ENCODE measurements at places on chromosomes 6 and 20. TPM values are rescaled to one million over a fixed set of nuclear protein-coding genes. Genes with fewer than 3 reads are reported as not detected.

GRCh38 chr6:69044534-69044933 lies 409.5 kb downstream of the ADGRB3 start:
- H3K27ac ChIP-seq: no peak overlapping the region
- no peak overlapping the region for H3K4me3 ChIP-seq
- no peaks in the 10 kb centered on the region for H3K36me3 ChIP-seq
- no peak for DNase-seq

DNA sequence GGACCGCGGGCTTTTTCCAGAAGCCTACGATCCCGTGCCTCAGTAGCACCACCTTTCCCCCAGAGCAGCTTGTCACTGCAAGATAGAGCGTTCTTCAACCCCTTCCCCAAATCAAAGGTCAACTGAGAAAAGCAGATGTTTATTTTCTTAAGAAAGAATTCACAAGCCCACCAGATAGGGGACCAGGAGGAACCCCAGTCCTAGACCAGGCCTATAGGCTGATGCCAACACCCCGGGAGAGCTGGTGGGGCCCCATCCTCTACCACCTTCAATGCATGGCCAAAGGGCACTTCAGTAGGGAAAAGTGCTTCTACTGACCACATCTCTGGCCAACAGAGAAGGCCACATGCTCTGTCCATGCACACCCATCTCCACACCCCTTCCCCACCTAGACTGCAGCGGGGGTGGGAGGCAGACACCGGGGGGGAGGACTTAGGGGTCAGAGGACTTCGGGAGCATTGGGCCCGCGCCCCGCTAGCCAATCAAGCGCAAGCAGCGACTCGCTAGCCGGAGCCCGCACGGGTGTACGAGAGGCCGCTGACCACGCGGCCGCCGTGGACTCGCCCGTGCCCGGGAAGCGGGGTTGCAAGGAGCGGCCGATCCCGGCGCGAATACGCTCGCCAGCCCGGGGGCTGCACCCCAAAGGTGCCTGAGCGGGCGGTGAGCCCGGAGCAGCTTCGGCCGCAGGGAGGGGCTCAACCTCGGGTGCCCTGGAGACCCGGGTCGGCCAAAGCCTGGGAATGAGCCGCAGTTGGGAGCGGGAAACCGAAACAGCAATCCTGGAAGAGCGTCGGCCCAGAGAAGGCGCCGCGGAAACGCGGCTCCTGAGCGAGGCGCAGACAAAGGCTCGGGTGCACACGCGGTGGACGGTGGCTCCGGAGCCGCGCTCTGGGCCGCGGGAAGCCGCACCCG lies 2.8 kb downstream of the PDE10A start:
- peaks cover 46% of the 10 kb centered on the region for H3K27me3 ChIP-seq
- H3K27ac ChIP-seq: no peak overlapping the region
- no peaks in the 10 kb centered on the region for H3K4me1 ChIP-seq
- no peak for DNase-seq

DNA sequence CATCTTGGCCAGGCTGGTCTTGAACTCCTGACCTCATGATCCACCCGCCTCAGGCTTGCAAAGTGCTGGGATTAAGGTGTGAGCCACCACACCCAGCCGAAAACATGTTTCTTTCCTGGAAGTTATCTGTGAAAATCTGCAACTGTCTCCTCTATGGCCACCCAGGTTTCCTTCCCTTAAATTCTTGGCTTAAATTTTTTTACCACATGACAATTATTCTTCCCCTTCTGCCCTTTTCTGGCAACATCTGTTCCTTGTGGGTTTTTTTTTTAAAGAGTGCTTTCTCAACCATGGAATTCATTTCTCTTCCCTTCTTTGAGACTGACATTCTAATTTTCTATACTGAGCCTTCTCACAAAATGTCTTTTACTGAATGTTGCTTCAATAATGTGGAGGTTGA lies 59.6 kb downstream of the DOK5 start:
- no peaks in the 10 kb centered on the region for H3K4me1 ChIP-seq
- H3K4me3 ChIP-seq: no peak overlapping the region
- H3K27ac ChIP-seq: no peak overlapping the region
- peaks cover 33% of the 10 kb centered on the region for H3K27me3 ChIP-seq
- no peak for DNase-seq
- H3K36me3 ChIP-seq: no peaks in the 10 kb centered on the region

GRCh38 chr20:63000958-63001357 lies 5.8 kb downstream of the BHLHE23 start:
- DNase-seq: no peak
- H3K27me3 ChIP-seq: peaks cover 30% of the 10 kb centered on the region
- no peaks in the 10 kb centered on the region for H3K36me3 ChIP-seq
- peaks cover 9% of the 10 kb centered on the region for H3K4me1 ChIP-seq

GRCh38 chr6:45105170-45105820 lies 222.8 kb upstream of the RUNX2 start:
- no peaks in the 10 kb centered on the region for H3K36me3 ChIP-seq
- no peaks in the 10 kb centered on the region for H3K4me1 ChIP-seq
- no peak overlapping the region for H3K27ac ChIP-seq
- H3K27me3 ChIP-seq: no peaks in the 10 kb centered on the region

GRCh38 chr6:46528961-46529750 lies 37.9 kb upstream of the RCAN2 start:
- H3K4me1 ChIP-seq: no peaks in the 10 kb centered on the region
- H3K27ac ChIP-seq: no peak overlapping the region
- H3K27me3 ChIP-seq: peaks cover 30% of the 10 kb centered on the region
- no peak for DNase-seq
- no peaks in the 10 kb centered on the region for H3K36me3 ChIP-seq

DNA sequence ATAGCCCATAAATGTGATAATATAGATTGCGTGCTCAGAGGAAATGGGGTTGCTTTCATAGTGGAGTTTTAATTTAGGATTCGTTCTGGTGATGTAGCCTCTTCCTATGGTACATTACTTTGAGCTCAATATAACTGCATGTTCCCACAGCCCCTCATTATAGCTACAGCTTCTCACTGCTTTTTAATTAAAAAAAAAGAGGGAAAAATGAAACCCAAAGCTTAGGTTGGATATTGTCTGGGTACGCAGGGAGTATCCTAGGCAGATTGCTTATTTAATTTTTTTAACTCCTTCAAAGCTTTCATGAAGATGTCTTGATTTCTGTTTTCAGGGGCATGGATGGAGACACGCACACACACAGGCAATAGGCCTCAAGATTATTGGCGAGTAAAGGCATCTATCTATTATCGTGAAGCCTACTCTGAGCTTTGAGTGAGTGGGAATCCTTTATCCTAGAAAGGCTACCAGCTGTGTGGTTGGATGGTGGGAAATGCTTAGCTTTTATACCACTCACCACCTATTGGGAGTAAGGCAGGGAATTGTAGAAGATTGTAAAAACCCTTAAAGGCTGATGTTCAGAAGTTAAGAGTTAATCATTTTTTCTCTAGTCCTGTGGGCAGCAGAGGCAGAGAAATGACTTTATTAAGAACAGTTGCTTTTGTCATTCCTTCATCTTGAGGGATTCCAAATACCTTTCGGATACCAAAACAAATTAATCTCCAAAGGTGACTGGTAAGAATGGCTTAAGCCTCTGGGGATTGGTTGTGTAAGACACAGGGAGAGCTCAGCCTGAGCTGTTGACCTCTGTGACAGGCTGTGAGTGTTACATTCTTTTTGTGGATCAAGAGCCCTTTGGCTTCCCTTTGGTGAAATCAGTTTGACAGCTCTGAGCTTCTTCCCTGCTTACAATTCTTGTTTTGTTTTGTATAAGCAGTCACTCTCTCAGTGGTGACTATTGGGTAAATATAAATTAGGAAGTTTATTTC lies 33.4 kb downstream of the CTNNBL1 start:
- H3K4me3 ChIP-seq: peak overlapping the region; percentile 28
- no peak for DNase-seq
- peaks cover 32% of the 10 kb centered on the region for H3K4me1 ChIP-seq
- H3K27me3 ChIP-seq: no peaks in the 10 kb centered on the region

- peaks cover 10% of the 10 kb centered on the region for H3K36me3 ChIP-seq
- no peak overlapping the region for H3K27ac ChIP-seq
- H3K4me3 ChIP-seq: no peak overlapping the region
Measured at GRCh38 chr6:149984773-149985172, 21.0 kb downstream of the ULBP1 start.

DNA sequence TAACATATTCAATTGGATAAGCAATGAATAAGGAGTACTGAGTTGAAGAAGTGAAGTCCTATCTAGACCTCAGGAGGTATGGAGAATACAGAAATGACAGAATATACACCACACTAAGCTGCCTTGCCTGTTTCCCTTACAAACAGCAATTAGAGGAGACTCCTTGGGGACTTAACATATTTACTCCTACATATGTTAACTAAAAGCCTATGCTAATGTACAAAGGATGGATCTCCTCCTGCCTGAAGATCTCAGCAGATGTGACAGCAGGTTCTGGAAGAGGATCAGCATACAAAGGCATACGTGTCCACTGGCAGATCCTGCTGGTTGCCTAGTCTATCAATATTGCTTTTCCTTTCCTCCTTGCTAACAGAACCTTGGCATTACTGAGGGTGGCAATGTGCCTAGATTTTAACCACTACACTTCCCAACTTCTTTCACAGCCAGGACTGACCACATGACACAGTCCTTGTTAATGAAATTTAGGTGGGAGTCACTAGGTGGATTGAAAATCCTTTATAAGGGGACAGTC lies 29.6 kb downstream of the PRKN start:
- no peak for DNase-seq
- no peak overlapping the region for H3K27ac ChIP-seq
- no peak overlapping the region for H3K4me3 ChIP-seq
- H3K27me3 ChIP-seq: no peaks in the 10 kb centered on the region

- H3K4me3 ChIP-seq: peak within 1 kb of the TSS; percentile 91
- peaks cover 20% of the 10 kb centered on the region for H3K36me3 ChIP-seq
- no peaks in the 10 kb centered on the region for H3K27me3 ChIP-seq
- no peak for DNase-seq
Measured at GRCh38 chr6:32439602-32440214, at the start of gene HLA-DRA. TSS of gene HLA-DRA (plus strand) at chr6:32439887. CDS start at chr6:32439951, 64 bp downstream.

GRCh38 chr6:114989279-114989964 lies 646.6 kb upstream of the HS3ST5 start:
- H3K27ac ChIP-seq: peak overlapping the region; percentile 66
- no peak for DNase-seq
- H3K36me3 ChIP-seq: peaks cover 10% of the 10 kb centered on the region
- H3K4me1 ChIP-seq: peaks cover 9% of the 10 kb centered on the region

GRCh38 chr6:106572436-106572835 lies 56.9 kb downstream of the RTN4IP1 start:
- H3K27me3 ChIP-seq: no peaks in the 10 kb centered on the region
- H3K4me3 ChIP-seq: no peak overlapping the region
- no peak for DNase-seq
- peaks cover 2% of the 10 kb centered on the region for H3K4me1 ChIP-seq
- no peak overlapping the region for H3K27ac ChIP-seq

- DNase-seq: no peak
- peaks cover 10% of the 10 kb centered on the region for H3K27me3 ChIP-seq
- no peak overlapping the region for H3K27ac ChIP-seq
- no peaks in the 10 kb centered on the region for H3K36me3 ChIP-seq
- H3K4me1 ChIP-seq: no peaks in the 10 kb centered on the region
- no peak overlapping the region for H3K4me3 ChIP-seq
Measured at GRCh38 chr20:11210611-11211010, 536.8 kb upstream of the JAG1 start.

DNA sequence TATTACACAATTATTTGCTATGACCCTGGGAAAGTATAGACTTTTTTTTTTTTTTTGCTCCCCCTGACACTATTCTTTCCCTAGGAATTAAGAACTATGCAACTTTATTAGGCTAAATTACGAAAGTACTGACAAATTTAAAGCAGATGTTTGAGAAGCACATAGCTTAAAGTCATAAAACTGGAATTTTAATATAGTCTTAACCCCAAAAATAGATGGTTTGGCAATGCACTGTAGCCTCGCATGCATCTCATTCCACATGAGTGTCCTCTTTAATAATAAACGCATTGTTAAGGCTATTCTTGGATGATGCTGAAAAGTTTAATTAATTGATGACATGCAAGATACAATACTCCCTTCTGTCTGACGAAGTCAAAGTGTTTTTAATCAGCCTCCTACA lies 49.3 kb downstream of the TBC1D7 start:
- no peak overlapping the region for H3K4me3 ChIP-seq
- peaks cover 6% of the 10 kb centered on the region for H3K4me1 ChIP-seq
- DNase-seq: no peak
- H3K27me3 ChIP-seq: peaks cover 1% of the 10 kb centered on the region
- no peaks in the 10 kb centered on the region for H3K36me3 ChIP-seq

GRCh38 chr6:4381381-4381780 lies 246.0 kb upstream of the ECI2 start:
- no peaks in the 10 kb centered on the region for H3K4me1 ChIP-seq
- no peak overlapping the region for H3K27ac ChIP-seq
- H3K4me3 ChIP-seq: no peak overlapping the region
- H3K36me3 ChIP-seq: peaks cover 35% of the 10 kb centered on the region
- H3K27me3 ChIP-seq: peaks cover 23% of the 10 kb centered on the region
- DNase-seq: no peak

DNA sequence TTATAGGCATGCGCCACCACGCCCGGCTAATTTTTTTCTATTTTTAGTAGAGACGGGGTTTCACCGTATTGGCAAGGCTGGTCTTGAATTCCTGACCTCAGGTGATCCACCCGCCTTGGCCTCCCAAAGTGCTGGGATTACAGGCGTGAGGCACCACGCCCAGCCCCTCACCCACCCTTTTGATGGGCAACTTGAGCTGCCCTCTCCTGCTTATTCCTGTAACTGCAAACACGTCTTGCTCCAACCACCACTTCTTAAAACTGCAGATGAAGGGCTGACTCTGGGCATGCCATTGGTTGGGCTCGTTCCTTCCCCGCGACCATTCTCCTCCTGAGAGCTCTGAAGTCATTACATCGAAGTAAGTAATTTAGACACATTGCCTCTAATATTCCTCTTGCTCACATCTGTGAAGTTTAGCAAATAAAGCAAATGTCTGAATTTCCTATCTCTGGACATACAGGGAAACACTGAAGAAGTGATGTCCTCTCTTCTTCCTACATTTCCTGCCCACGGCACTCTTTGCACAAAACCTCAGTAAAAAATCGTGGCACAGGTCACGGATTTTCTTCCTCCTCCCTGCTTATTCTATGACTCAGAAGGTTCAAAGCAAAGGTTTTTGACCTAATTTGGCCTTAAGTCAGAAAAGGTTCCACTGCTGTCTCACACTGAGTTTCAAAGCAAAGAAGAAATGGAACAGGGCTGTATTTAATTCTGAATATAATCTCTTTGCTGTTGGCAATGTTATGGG lies 117.5 kb downstream of the GMPR start:
- no peak for DNase-seq
- no peak overlapping the region for H3K4me3 ChIP-seq
- H3K36me3 ChIP-seq: no peaks in the 10 kb centered on the region

ABCC10 gene
- total RNA-seq: 41.8 TPM

ERMARD gene
- total RNA-seq: 39.8 TPM

BPIFB4 gene
- not detected for total RNA-seq

FLRT3 gene
- total RNA-seq: not detected

PLN gene
- total RNA-seq: not detected

NRN1 gene
- total RNA-seq: 2.0 TPM

KIF25 gene
- not detected for total RNA-seq

BNIP5 gene
- not detected for total RNA-seq

Measured in natural killer cell treated with Interleukin-12 subunit alpha and Interleukin-12 subunit beta and Interleukin-15 and Interleukin-18, amount 100 ng/mL, for 72 hours (primary cell).